Thyroid gland (tissue), 4 donors: ENCODE measurements at places on chromosomes 11 and 22.
A peak's percentile ranks its signal among the peaks of the same experiment; 100 is the strongest.

- no peak for DNase-seq
These were observed 35.8 kb downstream of the BTG4 start for GRCh38 chr11:111476366-111476765.

DNA sequence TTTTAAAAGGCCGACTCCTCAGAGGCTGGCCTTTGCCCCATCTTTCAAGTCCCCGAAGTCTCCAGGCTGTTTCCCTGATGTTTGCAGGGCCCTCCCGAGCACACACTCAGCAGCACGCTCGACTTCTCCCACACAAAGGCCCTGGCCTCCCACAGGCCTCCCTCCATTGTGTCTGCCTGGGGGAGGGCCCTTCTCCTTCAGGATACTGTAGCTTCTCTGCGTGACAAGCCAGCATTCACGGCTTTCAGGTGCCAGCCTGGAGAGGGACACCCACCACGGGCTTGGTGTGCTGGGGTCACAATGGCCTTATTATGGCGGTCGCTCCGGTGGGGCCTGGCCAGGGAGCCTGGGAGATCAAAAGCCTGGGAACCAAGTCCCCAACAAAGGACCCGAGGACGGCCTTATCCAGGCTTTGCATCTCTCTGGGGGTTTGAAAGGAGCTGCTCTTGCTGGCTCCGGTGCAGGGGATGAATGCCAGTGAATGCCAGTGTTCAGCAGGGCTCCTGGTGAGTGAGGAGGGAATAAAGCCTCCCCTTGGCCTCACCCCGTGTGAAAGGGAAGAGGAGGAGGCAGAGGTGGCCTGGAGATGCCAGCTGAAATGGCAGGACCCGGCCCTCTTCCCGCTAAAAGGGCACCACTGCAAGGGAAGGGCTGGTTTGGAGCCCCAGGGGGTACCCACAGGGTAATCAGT, 55.0 kb downstream of the TRAF6 start:
- no peak for DNase-seq

DNA sequence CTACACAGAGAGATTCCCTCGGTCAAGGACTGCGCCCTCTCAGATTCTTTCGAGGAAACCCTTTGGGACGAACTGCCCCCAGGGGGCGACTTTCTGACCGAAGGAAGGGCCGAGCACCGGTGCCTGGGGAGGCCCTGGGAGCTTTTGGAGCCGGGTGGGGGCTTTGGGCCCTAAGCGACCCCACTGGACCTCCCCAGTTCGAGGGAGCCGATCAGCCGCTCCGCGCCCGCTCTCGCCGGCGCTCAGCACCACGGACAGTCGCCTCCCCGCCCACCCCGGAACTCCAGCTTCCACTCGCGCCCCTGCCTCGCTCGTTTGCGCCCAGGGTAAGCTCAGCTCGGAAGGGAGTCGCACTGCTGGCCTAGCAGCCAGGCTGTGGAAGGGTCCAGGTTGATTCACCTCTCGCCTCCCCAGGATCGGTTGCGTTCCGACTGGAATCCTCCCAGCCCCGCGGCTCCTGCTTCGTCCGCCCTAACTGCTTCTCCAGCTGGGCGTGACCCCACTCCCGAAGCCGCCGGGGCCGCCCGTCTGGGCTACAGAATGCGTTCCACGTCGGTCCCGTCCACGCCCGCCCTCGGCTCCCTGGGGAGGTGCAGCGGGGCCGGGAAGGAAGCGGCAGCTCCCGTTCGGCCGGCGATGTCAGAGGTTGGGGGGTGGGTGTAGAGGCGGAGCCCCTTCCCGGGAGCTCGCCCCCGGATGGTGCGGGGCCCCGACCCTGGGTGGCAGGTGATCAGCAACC, 428 bp downstream of the SCN3B start:
- DNase-seq: peak; percentile 58

DNA sequence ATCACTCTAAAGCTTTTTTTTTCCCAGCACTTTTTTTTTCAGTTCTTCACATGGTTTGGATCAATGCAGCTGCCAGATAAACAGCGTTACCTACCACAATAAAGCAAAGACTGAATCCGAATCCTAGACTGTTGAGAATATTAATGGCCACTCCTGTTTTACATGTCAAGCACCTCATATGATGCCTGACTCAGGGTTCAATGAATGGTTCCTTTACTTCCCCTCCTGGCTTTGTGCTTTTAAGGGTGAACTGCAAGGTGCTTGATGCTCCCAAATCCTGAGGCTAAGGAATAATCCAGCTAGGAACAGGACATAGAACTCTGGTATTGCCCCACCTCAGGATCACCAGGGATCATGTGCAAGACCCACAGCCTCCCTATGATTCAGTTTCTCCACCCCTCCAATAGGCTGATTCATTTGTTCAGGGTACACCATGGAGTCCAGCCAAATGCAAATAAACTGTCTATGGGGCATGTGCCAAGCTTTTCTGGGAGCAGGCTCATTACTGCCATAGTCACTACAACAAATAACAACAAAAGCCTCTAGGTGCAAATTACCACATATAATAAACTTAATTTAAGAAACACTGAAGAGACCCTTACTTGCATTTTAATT, 104.3 kb downstream of the GAB2 start:
- no peak for DNase-seq

- no peak for DNase-seq
These were observed 573.6 kb downstream of the JRKL start for GRCh38 chr11:96963375-96963774.

DNA sequence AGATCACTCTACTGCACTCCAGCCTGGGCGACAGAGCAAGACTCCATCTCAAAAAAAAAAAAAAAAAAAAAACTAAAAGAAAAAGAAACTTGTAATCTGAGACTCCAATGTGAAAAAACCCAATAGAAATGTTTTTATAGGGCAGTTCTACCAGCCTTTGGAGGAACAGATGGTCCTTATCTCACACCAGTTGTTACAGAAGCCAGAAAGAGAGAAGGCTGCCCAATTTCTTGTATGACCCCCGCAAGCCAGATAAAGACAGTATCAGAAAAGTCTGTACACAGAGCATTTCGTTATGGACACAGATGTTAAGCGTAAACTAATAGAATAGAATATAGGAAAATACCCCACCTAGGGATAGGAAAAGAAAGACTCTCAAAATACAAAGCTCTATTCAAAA, 11.3 kb upstream of the TSGA10IP start:
- DNase-seq: no peak

DNA sequence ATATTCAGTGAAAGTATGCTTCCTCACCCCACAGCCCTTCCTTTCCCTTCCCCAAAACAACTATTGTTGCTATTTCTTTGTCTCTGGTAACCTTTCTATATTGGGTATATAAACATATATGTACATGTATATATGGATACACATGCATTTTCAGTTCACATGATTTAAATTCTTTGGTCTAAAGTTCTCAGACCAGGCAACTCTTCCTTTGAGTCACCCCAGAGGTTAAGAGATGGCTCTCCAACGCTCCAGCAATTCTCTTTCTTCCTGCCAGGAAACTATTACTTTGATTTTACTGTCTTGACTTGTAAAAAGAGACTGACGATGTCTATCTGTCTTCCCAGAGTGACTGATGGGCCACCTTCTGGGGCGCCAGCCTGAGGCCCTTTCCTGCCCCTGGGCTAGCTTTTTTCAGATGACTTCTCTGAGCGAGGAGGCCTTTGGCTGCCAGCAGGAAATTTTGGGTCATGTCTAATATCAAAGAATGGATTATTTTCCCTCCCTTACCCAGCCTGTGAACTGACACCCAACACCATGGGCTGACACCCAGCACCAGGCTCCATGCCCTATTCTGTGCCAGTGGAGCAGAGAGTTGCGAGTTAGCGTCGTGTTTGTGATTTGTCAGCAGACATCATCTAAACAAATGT, 14.4 kb upstream of the ST3GAL4 start:
- DNase-seq: no peak

GRCh38 chr22:43561415-43562178, 149.8 kb downstream of the MPPED1 start:
- DNase-seq: no peak

DNA sequence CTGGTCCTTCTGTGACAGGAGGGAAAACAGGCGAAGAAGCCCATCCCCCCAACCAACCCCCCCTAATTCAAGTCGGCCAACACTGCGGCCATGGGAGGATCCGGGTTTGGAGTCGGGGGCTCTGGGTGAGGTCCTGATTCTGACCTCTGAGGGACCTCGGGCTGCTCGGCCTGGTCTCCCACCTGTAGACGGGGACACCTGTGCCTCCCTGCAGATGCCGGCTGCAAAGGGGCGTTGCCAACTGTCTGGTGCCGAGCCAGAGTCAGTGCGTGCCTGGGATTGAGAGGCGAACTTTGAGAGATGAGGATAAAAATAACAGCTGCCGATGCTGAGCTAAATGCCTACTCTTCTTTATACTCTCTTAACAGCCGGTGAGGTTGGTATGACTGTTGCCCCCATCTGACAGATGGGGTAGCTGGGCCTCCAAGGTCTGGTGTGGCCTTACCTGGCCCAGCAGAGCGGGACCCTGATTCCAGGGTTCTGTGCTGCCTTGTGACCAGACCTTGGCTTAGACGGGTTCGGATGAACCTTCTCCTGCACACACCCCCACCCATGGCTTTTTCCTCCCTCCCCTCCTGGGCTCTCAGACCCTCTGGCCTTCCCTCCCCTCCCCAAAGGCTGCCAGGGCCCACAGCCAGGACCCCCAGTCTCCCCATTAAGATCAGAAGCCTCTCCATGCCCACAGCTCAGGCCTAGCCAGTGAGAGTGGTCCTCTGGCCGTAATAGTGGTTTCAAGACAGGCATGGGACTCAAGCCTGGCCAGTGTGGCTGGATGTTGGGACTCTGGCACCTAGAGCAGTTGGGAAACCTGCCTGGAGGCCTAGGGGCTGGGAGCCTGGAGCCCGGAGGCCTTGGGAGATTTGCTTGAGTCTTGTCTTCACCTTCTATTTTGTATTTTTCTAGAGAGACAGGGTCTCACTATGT, 41.7 kb downstream of the KCNJ4 start:
- peak; percentile 69 for DNase-seq

DNA sequence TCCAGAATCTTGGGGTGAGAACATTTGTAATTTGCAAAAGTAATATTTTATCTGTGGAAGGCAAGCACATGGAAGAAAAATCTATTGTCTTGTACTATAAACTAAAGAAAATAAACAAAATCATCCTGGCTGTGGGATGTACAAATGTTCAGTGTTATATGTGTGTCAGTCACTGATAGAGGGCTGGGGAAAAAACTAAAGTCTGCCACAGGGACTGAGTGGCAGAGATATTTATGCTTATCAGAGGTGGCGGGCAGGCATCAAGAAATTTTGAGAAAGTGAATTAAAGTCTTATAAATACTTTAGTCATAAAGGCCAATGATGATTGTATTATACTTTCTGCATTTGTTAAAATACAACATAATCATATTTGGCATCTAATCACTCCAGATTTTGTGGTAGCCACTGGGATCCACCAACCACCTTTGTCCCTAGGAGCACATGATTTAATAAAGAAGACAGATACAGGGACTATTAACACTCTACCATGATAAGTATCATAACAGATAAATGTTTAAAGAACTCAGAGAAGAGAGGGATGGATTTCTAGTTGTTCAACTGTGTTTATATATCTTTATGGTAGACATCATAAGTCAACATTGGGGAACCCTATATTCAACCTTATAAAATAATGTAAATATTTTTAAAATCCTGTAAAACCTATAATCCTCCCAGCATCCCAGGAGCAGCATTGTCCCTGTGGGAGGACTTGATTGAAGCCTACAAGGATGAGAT, 2.6 kb upstream of the ENDOD1 start:
- DNase-seq: no peak

GRCh38 chr11:111098091-111098490, 147.4 kb upstream of the POU2AF2 start:
- no peak for DNase-seq

DNA sequence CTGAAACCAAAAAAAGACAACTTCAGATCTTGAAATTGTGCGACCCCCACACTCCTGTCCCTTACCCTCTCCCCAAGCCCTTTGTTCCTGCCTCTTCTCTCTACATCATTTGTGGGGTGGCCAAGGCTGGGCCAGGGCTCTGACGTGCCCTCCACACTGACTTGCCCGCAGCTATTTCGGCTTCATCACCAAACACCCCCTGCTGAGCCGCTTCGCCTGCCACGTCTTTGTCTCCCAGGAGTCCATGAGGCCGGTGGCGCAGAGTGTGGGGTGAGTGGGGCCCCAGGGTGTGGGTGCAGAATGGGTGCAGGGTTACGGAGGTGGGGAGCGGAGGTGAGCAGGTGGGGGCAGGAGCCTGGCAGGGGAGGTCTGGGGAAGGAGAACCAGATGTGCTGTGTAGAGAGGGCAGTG, 9.5 kb downstream of the MAPK8IP2 start:
- DNase-seq: no peak

- no peak for DNase-seq
These were observed 30.0 kb downstream of the CYB5R2 start for GRCh38 chr11:7643314-7643713.

GRCh38 chr11:35088676-35089075, 50.3 kb upstream of the CD44 start:
- DNase-seq: no peak

- DNase-seq: peak; percentile 84
These were observed 6.1 kb downstream of the GNB1L start for GRCh38 chr22:19848298-19849224.

DNA sequence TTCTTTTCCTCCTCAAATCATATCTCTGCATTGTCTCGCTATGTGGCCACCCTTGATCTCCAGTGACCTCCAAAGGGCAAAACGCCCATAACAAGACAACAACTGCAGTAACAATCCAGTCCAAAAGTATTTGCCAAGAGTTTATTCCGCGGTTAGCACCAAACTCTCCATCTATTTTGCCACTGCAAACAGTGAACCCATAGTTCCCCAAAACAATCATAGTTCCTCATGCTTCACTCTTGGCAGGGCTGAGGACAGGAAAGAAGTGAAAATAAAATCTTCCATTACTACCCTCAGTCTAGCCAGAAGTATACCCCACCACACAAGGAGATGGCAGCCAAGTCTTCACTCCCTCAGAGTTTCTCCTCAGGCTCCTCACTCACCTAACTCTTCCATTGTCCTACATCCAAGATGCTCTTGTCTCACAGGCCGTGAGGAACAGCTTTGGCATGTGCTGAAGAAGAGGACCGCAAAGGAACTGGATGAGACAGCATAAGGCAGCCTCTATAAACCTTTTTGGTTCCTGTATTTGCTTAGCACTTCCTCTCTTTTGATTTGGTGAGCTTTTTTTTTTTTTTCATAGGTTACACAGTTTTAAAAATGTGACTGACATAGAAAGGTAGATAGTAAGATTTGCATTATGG, at the start of gene LPXN:
TSS of gene LPXN (minus strand) at position 480 of the 644 bp plus-strand sequence. CDS start at position 396, 84 bp downstream.
- DNase-seq: no peak

DNA sequence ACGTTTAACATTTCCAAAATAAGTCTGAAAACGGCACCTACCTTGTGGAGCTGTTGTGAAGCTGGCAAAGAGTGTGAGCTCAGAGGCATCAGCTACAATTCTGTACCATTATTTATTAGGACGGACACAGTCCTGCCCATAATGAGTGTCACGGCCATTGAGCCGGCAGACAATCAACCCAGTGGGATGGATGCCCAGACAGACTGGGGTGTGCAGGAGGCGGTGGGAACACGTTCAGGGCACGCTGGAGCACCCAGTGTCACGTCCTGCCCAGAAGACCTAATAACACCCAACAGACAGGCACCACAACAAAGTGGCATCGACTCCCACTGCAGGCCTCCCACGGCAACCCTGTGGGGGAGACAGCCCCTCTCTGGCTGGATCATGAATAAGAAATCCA, 34.5 kb downstream of the TPST2 start:
- peak; percentile 66 for DNase-seq

GRCh38 chr11:14578541-14578956, 58.4 kb upstream of the PSMA1 start:
- no peak for DNase-seq
